ENCODE measurements at places on chromosomes 7 and 10.
A peak's percentile ranks its signal among the peaks of the same experiment; 100 is the strongest.

GRCh38 chr7:1053002-1053411 is 8.7 kb downstream of the GPR146 start:
- no peak for DNase-seq

DNA sequence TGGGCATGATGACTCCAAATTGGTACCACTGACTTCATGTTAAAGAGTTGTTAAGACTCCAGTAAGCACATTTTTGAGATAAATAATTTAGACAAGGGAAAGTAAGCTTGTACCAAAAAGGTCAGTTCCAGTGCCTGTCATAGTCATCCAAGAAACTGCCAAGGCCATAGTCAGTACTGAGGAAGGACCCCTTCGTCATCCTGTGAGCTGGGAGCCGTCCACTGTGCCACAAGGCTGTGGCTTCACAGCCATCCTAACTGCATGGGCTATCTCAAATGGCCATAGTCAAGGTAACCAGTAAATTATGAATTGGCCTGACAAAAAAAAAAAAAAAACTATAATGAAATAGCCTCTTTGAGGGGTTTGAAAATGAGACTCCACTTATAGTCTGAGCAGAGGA is 207.2 kb downstream of the C7orf25 start:
- DNase-seq, result no peak

GRCh38 chr7:135728136-135728669 is at the start of gene SLC13A4:
Gene SLC13A4, minus strand, starts transcription at chr7:135728186. Its CDS starts 690 bp downstream, at chr7:135727496.
- DNase-seq, result no peak

GRCh38 chr10:124366825-124367224 is 51.9 kb downstream of the OAT start:
- no peak for DNase-seq

DNA sequence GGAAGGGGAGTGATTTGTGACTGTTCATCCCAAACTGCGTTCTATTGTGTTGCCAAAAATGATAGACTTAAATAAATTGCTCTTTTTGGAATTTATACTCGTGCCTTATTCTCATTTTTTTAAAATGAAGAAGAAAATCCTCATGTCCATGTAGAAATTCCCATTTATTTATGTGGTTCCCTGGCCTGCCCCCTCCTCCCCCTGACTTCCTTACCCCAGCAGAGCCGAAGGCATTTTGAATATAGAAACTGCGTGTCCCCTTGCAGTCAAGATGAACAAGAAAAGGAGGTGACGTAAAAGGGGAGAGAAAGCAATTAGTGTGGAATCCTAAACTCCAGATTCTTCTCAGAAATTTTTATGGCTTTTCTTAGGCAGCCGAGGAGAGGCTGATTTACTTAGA is 126.1 kb downstream of the FAM204A start:
- no peak for DNase-seq

- no peak for DNase-seq
These were observed 1.8 kb downstream of the GOLGA7B start for GRCh38 chr10:97851341-97852001.

GRCh38 chr10:30722956-30723620 is 93.5 kb upstream of the LYZL2 start:
- no peak for DNase-seq

- DNase-seq, result no peak
These were observed 61.4 kb downstream of the MGMT start for GRCh38 chr10:129528376-129528978.

GRCh38 chr7:143239813-143240212 is 18.0 kb downstream of the TAS2R40 start:
- no peak for DNase-seq

DNA sequence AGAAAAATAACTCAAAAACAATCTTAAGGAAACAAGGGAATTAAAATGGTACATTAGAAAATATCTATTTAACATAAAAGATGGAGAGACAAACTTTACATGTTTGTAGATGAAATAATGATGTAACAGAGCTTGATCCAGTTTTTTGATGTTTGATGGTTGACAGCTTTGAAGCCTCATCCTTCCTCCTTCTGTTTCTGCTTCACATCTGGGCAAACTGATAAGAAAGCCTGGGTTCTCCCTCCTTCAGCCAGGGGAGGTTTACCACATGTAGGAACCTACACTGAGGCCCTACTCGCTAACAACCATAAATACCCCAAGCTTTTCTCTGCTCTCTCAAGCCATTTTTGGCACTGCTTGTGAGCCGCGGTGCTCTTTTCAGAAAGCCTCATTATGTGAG is 82.8 kb upstream of the ZNF32 start:
- DNase-seq, result no peak

- DNase-seq, result no peak
These were observed 57.6 kb upstream of the ANTXRL start for GRCh38 chr10:46229144-46229563.

DNA sequence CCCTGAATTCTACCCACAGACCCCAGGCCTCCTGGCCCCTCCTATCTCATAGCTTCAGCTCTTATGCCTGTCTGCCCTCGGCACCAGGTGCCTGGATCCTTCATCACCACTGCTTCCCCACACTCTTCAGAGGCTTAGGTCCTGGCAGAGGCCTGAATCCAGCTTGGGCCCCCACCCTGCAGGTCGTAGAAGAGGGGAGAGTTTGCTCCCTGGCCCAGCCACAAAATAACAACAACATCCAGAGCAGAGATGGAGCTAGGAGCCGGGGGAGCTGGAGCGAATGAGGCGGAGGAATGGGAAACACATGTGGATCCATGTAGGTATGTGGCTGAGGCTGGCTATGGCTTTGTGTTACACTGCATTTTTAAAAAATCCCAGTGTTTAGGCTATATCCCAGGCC is 7.8 kb upstream of the OPN4 start:
- DNase-seq, result no peak

GRCh38 chr10:78134773-78135306 is 101.2 kb downstream of the RPS24 start:
- no peak for DNase-seq

DNA sequence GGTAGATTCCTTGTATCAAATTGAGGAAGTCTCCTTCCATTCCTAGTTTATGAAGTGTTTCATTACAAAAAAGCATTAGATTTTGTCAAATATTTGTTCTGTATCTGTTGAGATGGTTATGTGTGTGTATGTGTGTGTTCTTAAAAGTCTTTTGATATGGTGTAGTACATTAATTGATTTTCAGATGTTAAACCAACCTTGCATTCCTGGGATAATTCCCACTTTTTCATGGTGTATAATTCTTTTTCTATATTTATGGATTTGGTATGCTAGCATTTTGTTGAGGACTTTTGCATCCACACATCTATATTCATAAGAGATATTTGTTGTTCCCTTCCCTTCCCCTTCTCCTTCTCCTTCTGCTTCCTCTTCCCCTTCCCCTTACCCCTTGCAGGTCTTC is 8.9 kb upstream of the GIMAP8 start:
- DNase-seq, result no peak

- no peak for DNase-seq
These were observed 36.2 kb upstream of the R3HCC1L start for GRCh38 chr10:98098247-98098646.

- DNase-seq, result no peak
These were observed 2.1 kb upstream of the GPRIN2 start for GRCh38 chr10:46558392-46559185.

GRCh38 chr7:13822678-13823077 is 166.8 kb downstream of the ETV1 start:
- DNase-seq, result no peak

DNA sequence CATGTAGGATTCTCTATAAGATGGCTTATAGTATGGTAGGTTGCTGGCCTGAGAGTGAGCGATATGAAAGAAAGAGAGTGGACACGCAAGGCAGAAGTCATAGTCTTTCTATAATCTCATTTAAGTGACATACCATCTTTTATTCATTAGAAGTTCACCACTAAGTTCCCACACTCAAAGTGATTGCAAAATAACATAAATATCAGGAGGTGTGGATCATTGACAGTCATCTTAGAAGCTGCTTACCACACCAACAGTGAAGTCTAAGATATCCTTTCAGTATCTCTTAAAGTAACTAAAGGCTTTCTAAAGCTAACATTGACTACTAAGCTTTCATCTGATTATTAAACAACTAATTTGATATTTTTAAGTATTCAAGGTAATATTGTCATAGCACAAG is 36.9 kb upstream of the GNAI1 start:
- DNase-seq, result no peak

DNA sequence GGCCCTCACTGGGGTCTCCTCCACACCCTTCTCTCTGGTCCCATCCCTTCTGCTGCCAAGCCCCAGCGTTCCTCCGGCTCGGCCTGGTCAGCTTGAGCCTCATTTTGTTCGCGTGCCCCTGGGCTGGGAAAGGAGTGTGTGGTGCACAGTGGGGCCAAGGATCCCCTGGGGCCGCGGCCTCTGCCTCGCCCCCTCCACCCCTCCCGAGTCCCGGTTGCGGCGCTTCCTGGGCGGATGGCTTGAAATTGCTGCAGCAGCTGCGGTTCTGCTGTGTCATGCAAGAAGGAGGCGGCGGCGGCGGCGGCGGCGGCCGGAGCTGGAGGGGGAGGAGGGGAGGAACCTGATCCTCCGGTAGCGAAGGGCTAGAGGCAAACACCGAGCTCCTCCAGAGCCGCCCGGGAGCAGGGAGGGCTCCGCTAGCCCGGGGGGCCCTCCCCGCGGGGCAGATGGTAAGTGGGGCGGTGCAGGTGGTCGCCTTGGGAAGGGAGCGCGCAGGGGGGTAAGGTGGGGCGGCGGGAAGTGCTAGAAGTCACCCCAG is 217.8 kb upstream of the MKLN1 start:
- DNase-seq, result peak; percentile 54

GRCh38 chr10:123573236-123574108 is 92.7 kb upstream of the GPR26 start:
- DNase-seq, result no peak

- DNase-seq, result no peak
These were observed 40.3 kb downstream of the PTPRE start for GRCh38 chr10:127947211-127947610.

GRCh38 chr10:103703941-103704919 is 151.1 kb downstream of the SH3PXD2A start:
- no peak for DNase-seq

- no peak for DNase-seq
These were observed 8.8 kb downstream of the DRGX start for GRCh38 chr10:49387071-49387470.

DNA sequence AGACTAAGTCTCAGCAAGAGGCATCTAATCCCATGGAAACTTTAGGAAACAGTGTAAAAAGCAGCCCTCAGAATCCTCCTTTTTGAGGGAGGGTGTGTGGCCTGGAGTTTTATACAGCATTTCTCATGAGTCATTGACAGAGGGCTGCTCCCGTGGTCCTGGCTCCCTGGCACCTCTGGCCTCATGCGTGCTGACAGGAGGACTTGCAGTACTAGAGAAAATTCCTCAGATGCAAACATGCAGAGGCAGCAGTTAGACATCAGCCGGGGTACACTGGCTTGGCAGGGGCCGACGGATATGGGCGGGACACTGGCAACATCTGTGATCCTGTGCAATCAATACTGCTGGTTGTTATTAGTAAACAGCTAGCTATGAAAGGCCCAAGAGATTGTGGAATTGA is 925.1 kb upstream of the CELF2 start:
- DNase-seq, result no peak

- no peak for DNase-seq
These were observed 281.1 kb upstream of the BMPER start for GRCh38 chr7:33624215-33624614.

DNA sequence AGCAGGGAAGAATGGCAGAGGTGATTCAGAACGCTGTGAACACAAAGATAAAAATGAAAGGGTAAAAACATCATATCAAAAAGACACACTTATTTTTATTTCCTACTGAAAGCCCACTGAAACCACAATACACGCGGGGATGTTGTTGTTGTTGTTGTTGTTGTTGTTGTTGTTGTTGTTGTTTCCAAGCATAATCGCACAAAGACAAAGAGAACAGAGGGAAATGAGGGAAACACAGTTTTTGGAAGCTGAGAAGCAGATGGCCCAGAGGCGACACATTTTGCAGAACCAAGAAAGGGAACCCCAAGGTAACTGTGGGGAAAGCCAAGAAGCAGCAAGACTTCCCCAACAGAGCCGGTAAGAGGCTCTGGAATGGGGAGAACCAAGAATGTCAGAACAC is 113.9 kb downstream of the PARD3 start:
- DNase-seq, result no peak

DNA sequence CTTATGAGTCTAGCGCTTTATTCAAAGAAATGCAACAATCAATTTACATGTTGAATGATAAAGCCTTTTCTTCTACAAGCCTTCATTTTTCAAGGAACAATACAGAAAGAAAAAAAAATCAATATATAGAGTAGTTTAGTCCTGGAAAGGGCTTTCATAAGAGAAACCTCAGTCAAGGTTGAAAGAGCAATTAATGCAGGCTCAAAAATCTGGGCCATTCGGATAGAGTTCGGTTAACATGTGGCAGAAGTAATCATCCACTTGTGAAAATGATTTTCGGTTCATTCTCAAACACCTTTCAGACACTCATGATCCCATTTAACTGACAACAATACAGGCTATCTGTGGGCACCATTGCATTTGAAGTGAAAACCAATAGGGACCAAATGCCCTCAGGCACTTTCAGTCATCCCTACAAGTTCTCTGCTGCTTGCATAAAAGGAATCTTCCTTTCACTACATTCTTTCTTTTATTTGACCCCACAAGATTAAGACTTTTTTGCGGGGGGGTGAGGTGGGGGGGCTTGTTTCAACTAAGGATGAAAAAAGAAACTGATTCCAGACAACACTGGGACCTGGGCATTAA is 177.9 kb downstream of the RNF133 start:
- DNase-seq, result no peak

- DNase-seq, result no peak
These were observed 46.1 kb upstream of the GRB10 start for GRCh38 chr7:50828801-50829200.

DNA sequence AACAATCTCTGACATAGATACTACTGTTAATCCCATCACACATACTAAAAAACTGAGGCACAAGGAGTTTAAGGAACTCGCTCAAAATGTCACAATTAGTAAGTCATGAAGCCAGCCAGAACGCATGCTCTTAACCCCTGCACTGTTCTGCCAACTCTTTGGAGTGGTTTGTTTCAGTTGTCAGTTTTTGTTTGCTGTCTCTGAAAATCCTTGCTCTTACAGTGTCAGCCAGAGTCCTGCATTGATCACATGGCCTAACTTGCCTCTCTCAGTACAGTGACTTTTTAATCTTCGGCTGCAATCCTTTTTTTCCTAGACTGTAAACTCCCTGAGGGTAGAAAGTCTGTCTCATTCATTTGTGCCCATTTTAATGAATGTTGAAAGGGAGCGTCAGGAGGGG is 753.8 kb downstream of the AUTS2 start:
- DNase-seq, result no peak

GRCh38 chr10:98368644-98369043 is 46.3 kb downstream of the PYROXD2 start:
- no peak for DNase-seq

DNA sequence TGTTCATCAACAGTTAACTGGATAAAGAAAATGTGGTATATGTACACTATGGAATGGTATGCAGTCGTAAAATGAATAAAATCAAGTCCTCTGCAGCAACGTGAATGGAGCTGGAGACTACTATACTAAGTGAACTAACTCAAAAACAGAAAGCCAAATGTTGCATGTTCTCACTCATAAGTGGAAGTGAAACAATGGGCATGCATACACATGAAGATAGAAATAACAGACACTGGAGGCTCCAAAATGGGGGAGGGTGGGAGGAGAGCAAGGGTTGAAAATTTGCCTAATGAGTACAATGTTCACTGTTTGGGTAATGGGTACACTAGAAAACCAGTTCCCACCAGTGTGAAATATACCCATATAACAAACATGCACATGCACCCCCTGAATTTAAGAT is 179.5 kb downstream of the ZWINT start:
- no peak for DNase-seq

- no peak for DNase-seq
These were observed 21.3 kb downstream of the MLXIPL start for GRCh38 chr7:73602721-73603651.

GRCh38 chr7:48285373-48285772 is 114.1 kb downstream of the ABCA13 start:
- DNase-seq, result no peak

GRCh38 chr7:84729284-84729683 is 457.6 kb downstream of the SEMA3D start:
- DNase-seq, result no peak

Measured in stimulated activated CD4-positive, alpha-beta T cell treated with anti-CD3 and anti-CD28 coated beads, Interleukin-2, amount 100 ng/mL, for 4 hours (primary cell).